ENCODE measurements at places on chromosomes 2 and 18.

- DNase-seq = no peak
Measured at GRCh38 chr2:40120026-40120425, 331.9 kb downstream of the SLC8A1 start.

DNA sequence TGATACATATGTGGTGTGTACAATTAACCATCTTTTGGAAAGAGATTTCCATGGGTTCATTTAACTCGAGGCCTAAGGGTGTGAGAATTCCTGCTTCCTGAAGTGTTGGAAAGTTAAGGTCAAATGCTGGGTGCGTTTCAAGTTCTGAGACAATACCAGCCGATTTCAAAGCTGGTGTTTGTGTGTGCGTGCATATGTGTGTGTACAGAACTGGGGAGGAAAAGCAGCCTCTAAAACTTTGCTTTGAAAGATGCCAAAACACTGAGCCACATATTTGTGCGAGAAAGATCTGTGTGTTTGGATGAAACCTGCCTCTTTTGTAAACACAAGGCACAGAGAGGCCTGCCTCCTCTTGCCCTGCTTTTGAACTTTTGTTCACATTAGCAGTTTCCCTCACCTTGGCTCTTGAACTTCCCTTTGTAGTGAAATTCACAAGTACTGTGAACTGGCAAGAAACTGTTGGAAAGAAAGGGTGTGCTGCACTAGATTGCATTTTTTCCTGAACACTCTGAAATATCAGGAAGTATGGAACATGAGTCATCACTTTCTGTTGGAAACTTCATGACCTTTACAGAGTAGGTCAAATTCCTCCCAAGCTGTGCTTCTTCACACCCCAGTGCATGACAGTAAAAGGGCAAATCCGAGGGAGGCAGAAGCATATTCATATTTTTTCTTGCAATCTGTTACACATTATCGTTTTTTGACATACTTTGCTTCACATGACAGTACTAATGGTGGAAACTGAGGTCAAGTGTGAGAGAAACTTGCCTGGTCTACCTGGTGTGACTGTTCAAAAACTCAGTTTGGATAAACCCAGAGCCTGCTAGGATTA is 20.0 kb upstream of the CAVIN2 start:
- peak; percentile 95 for DNase-seq

GRCh38 chr2:206324869-206325268 is 50.4 kb downstream of the ZDBF2 start:
- DNase-seq = no peak

GRCh38 chr2:53475766-53476165 is 291.8 kb upstream of the CHAC2 start:
- DNase-seq = no peak

- DNase-seq = peak; percentile 81
Measured at GRCh38 chr2:75565472-75566462, 5.0 kb upstream of the EVA1A start.

DNA sequence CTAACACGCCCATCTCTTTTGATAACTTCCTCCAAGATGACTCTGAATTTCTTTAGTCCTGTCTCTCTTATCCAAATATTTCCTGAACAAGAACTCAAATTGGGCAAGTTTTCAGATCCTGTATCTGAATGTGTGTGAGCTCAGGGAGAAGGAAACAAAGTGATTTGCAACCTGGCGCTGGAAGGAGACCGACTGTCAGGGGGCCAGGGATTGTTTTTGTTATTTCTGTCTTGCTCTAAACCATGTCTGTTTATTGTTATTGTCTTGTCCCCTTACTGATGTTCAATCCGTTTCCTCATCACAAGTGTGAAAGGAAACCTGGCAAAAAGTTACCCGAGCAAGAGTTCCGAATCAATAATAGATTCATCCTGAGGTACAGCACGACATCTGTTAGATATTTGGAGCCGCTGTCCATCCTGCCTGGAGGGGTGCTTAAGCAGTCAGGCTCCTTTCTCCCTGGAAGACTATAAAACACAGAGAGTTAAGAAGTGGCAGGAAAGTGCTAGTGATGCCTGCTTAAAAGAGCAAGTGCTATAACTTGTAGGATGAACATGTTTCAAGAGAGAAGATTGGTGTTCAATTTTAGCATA is 132.5 kb upstream of the OSR1 start:
- DNase-seq = no peak

GRCh38 chr2:179619947-179620467 is 241.4 kb downstream of the ZNF385B start:
- DNase-seq = no peak

DNA sequence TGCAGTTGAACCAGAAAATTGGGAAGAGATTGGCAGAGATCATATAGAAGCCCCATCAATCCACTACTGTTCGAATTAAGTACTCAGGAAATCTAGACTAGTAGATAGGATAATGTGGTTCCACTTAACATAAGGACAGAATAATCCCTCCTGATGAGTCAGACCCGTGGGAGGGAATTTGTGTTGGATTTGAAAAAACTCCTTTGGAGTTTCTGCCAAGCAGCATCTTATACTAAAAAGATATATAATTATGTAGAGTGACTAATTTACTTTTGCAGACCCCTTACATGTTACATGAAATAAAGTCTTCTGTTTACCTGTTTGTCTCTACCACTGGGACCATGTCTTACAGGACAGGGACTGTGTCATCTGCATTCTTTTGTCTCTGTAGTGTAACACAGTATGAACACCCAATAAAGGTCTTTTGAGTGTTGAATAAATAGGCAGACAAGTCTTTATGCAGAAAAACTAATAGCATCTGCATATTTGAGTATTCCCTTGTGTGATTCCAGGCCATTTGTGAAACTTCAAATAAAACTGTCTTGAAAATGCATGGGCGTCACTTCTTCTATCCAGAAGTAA is 122.6 kb upstream of the DNAJC10 start:
- peak; percentile 81 for DNase-seq

DNA sequence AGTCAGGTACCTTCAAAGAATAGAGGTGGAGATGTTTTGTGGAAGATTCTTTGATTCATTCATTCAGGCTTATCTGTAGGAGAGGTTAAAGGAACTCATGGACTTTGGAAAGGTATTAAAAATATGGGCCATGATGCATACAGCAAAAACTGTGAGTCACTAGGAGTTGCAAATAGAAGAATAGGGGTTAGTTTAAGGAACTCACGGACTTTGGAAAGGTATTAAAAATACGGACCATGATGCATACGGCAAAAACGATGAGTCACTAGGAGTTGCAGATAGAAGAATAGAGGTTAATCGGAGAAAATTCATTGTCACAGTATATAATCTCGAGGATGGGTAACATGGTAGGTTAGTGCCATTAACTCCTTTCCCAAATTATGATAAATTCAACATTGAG is 41.2 kb downstream of the SLC9A2 start:
- DNase-seq = no peak
